ENCODE measurements at places on chromosomes 3 and 15. TPM values are rescaled to one million over a fixed set of nuclear protein-coding genes. Genes with fewer than 3 reads are reported as not detected.

GRCh38 chr15:41610048-41610447 lies 50.2 kb upstream of the MGA start:
- peaks cover 4% of the 10 kb centered on the region for H3K4me1 ChIP-seq
- no peak overlapping the region for H3K27ac ChIP-seq
- no peaks in the 10 kb centered on the region for H3K36me3 ChIP-seq
- no peak for DNase-seq

The XCR1 gene
- 0.05 TPM for total RNA-seq

- H3K4me3 ChIP-seq = no peak overlapping the region
- DNase-seq = no peak
- H3K36me3 ChIP-seq = no peaks in the 10 kb centered on the region
- H3K4me1 ChIP-seq = no peaks in the 10 kb centered on the region
- no peak overlapping the region for H3K27ac ChIP-seq
Observed at GRCh38 chr3:77227567-77227966, 187.7 kb downstream of the ROBO2 start.

GRCh38 chr3:40035177-40035576 lies 225.8 kb downstream of the MYRIP start:
- H3K36me3 ChIP-seq = no peaks in the 10 kb centered on the region
- no peak for DNase-seq
- no peak overlapping the region for H3K4me3 ChIP-seq
- H3K27ac ChIP-seq = no peak overlapping the region
- H3K27me3 ChIP-seq = no peaks in the 10 kb centered on the region

DNA sequence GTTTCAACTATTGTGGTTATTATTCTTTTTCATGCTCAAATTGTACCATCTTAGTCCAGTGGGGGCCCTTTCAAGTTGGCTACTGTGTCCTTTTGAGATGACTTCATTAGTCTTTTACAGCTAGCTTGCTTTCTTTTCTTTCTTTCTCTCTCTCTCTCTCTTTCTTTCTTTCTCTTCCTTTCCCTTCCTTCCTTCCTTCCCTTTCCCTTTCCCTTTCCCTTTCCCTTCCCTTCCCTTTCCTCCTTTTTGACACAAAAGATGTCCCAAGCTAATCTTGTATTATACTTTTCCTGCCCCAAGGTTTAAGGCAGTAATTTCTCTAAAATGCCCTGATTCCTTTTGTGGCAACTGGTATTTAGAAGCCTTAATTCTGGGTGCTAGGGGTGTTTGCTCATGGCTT lies 213.0 kb upstream of the TBC1D5 start:
- H3K4me1 ChIP-seq = no peaks in the 10 kb centered on the region
- no peak overlapping the region for H3K27ac ChIP-seq
- no peak for DNase-seq
- H3K36me3 ChIP-seq = no peaks in the 10 kb centered on the region

DNA sequence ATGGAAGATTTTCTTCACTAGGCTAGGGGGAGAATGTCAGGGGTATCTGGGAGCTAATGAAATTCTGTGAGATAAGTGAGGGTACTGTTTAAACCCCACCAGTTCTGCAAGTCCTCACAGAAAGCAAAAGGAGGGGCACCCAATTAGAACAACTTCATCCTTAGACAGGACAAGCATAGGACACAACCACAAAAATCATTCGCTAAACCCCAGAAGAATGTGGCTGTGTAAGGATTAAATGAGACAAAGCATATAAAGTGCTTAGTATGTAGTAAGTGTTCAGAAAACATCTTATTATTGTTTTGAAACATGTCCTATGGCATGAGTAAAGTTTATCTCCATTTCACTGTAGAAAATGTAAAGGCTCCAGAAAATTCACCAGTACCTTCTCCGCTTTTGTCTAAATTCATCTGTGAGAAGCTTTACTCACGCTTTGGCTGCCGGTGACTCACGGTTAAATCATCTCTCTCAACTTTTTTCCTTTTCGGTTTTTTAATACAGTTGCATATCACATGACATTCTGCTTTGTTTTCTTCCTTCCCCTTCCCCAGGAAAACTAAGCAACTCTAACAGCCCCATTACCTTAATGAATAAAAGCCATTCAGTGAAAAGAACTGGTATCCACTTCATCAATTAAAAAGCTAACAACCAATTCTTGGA lies 1.7 kb downstream of the CLRN1 start:
- H3K27ac ChIP-seq = no peak overlapping the region
- H3K4me1 ChIP-seq = no peaks in the 10 kb centered on the region
- DNase-seq = no peak
- H3K36me3 ChIP-seq = no peaks in the 10 kb centered on the region

The GPR27 gene
- 1.0 TPM for total RNA-seq

DNA sequence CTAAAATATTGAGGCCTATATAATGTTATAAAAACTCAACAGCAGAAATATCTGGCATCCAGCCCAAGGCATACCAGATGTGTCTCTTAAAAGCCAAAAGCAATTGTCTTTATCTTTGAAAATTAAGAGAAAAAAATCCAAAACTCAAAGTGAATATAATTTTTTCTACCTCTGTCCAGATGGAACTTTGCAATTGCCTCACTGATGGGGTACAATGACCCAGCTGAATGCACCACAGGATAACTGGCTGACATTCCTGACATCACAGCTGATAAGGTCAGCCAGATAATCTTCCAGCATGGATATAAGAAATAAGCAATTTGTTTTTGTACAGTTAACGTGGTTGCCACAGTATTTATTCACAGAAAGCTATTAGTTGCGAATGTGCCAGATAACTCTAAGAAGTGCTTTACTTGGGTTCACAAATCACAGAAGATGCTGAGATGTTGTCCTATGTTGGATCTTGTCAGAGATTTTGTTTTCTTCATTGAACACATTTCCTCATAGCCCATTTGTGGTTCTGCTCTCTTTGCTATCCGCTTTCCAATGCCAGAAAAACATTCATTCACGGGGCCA lies 566.9 kb upstream of the CCDC54 start:
- peaks cover 6% of the 10 kb centered on the region for H3K27me3 ChIP-seq
- no peak for DNase-seq
- no peak overlapping the region for H3K4me3 ChIP-seq
- no peaks in the 10 kb centered on the region for H3K36me3 ChIP-seq

DNA sequence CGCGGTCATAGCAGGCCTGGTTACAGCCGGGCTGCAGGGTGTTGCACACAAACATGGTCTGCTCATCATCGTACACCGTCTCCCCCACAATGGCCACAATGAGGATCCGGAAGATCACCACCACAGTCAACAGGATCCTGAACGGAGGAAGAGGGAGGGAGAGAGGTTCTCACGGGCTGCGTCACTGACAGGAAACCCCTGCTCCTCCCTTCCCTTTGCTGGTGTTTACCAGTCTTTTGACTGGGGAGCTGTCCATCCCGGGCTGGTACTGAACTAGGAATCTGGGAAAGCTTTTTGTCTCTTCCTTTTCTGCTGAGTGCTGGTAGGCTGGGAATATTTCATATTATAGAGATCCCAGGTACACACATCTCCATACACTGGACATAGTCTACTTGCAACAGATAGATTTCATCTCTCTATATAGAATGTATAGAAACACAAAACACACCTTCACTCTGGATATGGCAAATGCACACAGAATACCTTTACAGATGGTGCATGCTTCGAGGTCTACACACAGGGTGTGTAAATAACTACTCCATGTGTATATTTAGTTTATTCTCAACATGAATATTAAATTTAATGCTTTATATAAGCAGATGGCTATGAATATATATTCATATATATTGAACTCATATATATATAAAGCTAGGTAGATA lies 1.4 kb downstream of the GJD2 start:
- no peak for DNase-seq
- peaks cover 3% of the 10 kb centered on the region for H3K4me1 ChIP-seq
- H3K36me3 ChIP-seq = no peaks in the 10 kb centered on the region
- no peak overlapping the region for H3K27ac ChIP-seq
- H3K4me3 ChIP-seq = no peak overlapping the region
- H3K27me3 ChIP-seq = peaks cover 57% of the 10 kb centered on the region

- no peaks in the 10 kb centered on the region for H3K27me3 ChIP-seq
- peaks cover 43% of the 10 kb centered on the region for H3K36me3 ChIP-seq
- peak overlapping the region; percentile 99 for H3K27ac ChIP-seq
- peak overlapping the region; percentile 94 for H3K4me3 ChIP-seq
- H3K4me1 ChIP-seq = peaks cover 71% of the 10 kb centered on the region
- DNase-seq = peak; percentile 78
Observed at GRCh38 chr3:97968376-97968775, 3.9 kb downstream of the RIOX2 start.

DNA sequence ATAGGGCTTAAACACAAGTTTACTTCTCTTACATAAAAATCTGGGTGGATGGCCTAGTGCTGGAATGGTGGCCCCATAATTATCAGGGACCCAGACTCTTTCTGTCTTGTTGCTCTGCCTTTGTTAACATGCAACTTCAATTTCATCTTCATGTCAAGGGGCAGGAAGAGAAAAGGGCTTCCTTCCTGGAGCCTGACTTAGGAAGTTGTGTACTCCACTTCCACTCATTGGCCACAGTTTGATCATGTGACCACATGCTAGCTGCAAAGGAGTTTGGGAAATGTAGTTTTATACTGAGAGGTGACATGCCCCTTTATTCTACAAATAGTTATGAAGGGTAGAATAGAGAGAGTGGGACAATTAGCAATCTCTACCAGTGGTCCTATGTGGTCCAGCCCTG lies 39.3 kb downstream of the RHCG start:
- no peak overlapping the region for H3K4me3 ChIP-seq
- no peak overlapping the region for H3K27ac ChIP-seq
- H3K4me1 ChIP-seq = no peaks in the 10 kb centered on the region
- no peak for DNase-seq
- H3K27me3 ChIP-seq = peaks cover 8% of the 10 kb centered on the region
